CD14-positive monocyte (primary cell): ENCODE measurements at places on chromosomes 5 and 9. TPM values are rescaled to one million over a fixed set of nuclear protein-coding genes. Genes with fewer than 3 reads are reported as not detected.

Gene PITX1
- polyA plus RNA-seq = not detected in 2 replicates

Gene IFNB1
- polyA plus RNA-seq = not detected in 2 replicates

Gene ROR2
- not detected in 2 replicates for polyA plus RNA-seq

Gene SLC34A1
- not detected for polyA plus RNA-seq

Gene PCDHGB4
- polyA plus RNA-seq = not detected in 2 replicates

Gene GMCL2
- polyA plus RNA-seq = not detected in 2 replicates

Gene IL9
- not detected in 2 replicates for polyA plus RNA-seq

Gene ENTPD8
- not detected in 2 replicates for polyA plus RNA-seq

Gene CCDC183
- polyA plus RNA-seq = 0.54 TPM

Gene NFIB
- not detected for polyA plus RNA-seq

Gene PCDHA6
- not detected for polyA plus RNA-seq

Gene SPAG8
- polyA plus RNA-seq = 0.52 TPM

Gene SWI5
- 18.0 and 22.1 TPM in 2 replicates for polyA plus RNA-seq

Gene DMRT2
- not detected in 2 replicates for polyA plus RNA-seq
